ENCODE measurements at places on chromosomes 7 and 10. TPM values are rescaled to one million over a fixed set of nuclear protein-coding genes. Genes with fewer than 3 reads are reported as not detected.

GRCh38 chr7:38953227-38953626 is 24.5 kb upstream of the POU6F2 start:
- no peak for DNase-seq

DNA sequence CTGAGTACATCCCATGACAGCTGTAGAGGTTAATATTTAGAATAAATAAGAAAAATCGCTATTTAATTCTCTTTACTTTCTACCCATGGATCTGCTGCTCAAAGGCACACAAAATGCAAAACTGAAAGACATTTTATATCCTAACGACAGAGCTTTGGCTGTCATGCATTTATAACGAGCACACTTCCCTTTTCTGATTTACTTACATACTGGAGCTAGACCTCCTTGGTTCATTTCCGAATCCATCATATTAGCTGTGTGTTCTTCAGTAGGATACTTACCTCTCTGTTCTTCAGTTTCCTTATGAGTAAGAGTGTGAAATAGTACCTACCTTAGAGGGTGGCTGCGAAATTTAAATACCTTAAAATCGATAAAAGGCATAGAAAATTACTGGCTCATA is 10.9 kb downstream of the CALCR start:
- no peak for DNase-seq

C10orf53 gene
- not detected for total RNA-seq

DNA sequence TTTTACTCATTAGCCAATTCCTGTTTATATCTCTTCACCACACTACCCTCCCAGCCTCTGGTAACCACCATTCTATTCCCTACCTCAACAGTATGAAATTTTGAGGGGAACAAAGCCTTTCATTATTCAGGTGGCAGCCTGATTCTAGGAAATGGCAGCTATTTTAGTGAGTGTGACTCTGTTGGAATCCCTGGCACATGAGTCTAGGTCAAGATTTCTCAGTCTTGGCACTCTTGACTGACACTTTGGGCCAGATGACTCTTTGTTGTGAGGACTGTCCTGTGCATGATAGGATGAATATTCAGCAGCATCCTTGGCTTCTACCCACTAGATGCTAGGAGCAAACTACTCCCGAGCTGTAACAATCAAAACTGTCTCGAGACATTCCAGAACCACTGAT is 322.8 kb upstream of the PHYHIPL start:
- no peak for DNase-seq

GNGT1 gene
- not detected for total RNA-seq
